ENCODE measurements at places on chromosomes 11 and 22. TPM values are rescaled to one million over a fixed set of nuclear protein-coding genes. Genes with fewer than 3 reads are reported as not detected.

The LRP4 gene
- 14.0 TPM for total RNA-seq

The MMP27 gene
- total RNA-seq = not detected

The SLC37A4 gene
- 19.3 TPM for total RNA-seq

The CBLIF gene
- total RNA-seq = not detected

The OR5B12 gene
- total RNA-seq = not detected

The KRTAP5-10 gene
- total RNA-seq = not detected

The INSC gene
- total RNA-seq = 0.96 TPM

The TSPAN18 gene
- total RNA-seq = 46.4 TPM

DNA sequence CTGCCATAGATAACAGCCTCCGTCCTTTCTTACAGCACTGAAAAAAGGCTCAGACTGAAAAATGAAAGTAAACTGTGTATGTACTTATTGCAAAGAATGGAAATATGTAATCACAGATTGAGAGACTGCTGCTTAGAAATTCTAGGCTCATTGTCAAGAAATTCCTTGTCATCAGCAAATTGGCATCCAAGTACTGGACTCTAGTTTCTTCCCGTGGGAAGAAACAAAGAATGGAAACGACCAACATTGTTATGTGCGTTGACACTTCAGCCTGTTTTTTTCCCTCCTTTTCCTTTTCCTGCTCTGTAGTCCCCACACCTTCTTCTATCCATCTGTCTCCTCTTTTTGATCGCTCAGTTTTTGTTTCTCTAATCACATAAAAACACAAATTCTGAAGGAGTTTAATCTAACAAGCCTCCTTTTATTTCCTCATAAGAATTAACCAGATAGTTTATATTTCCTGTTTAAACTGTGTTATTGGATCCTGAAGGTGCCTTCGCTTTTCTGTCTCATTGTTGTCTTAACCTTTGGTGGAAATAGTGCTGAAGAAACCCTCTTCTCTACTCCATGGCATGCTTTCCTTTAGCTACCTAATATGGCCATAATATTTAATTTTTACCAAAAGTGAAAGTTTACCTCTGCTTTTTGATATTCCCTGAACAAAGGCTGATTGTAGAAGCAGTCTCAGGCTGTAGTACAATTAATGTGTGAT, 20.0 kb upstream of the CASP12 start:
- peak overlapping the region; percentile 48 for H3K4me3 ChIP-seq
- no peaks in the 10 kb centered on the region for H3K36me3 ChIP-seq
- H3K27me3 ChIP-seq = no peaks in the 10 kb centered on the region
- no peak for DNase-seq

GRCh38 chr11:82872377-82873150, 27.7 kb downstream of the PRCP start:
- no peaks in the 10 kb centered on the region for H3K27me3 ChIP-seq
- H3K36me3 ChIP-seq = no peaks in the 10 kb centered on the region
- DNase-seq = no peak
- no peak overlapping the region for H3K27ac ChIP-seq
- H3K4me1 ChIP-seq = peaks cover 21% of the 10 kb centered on the region

DNA sequence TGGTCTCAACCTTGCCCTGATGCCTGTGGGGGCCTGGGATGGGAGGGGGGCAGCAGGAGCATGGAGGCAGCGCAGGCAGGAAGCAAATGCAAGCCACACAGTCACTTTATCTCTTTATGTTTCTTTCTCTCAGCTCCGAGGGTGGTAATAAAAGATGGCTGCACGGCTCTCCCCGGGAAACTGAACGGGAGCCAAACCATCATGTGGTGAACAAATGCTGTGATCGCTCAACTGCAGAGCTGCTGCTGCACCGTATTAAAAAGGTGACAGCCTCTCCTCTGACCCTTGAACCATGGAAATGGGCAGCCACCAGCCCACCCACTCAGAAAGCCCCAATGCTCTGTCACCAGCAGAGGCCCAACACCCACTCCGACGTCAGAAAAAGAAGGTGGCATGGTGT, 110.0 kb downstream of the TIMP3 start:
- DNase-seq = no peak
- H3K27me3 ChIP-seq = no peaks in the 10 kb centered on the region
- no peaks in the 10 kb centered on the region for H3K36me3 ChIP-seq

- H3K27me3 ChIP-seq = no peaks in the 10 kb centered on the region
- DNase-seq = no peak
- no peak overlapping the region for H3K4me3 ChIP-seq
- H3K36me3 ChIP-seq = no peaks in the 10 kb centered on the region
- no peak overlapping the region for H3K27ac ChIP-seq
- H3K4me1 ChIP-seq = no peaks in the 10 kb centered on the region
These were observed 95.9 kb downstream of the CCDC73 start for GRCh38 chr11:32698579-32698978.

DNA sequence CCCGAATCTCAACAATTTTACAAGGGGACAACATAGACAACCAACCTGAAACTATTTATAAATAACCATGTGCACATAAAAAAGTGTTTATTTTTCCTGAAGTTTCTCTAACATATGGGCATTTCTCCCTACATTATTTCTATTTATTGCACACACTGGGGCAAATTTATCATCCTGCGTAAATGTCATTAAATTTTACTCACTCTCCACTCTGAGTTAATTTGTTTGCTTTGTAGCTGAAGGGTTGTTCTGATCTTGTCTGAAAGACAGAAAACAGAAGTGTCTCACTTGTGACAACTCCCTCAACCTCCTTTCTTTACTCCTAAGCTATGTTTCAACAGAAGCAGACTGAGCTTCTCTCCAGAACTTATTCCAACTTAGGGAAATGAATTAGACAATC, 194.2 kb downstream of the HIPK3 start:
- no peak for DNase-seq
- H3K27me3 ChIP-seq = no peaks in the 10 kb centered on the region
- H3K4me1 ChIP-seq = no peaks in the 10 kb centered on the region
- no peaks in the 10 kb centered on the region for H3K36me3 ChIP-seq
- no peak overlapping the region for H3K27ac ChIP-seq

GRCh38 chr22:27669798-27670599, 131.6 kb downstream of the MN1 start:
- H3K4me3 ChIP-seq = no peak overlapping the region
- H3K36me3 ChIP-seq = no peaks in the 10 kb centered on the region
- H3K27me3 ChIP-seq = no peaks in the 10 kb centered on the region
- H3K27ac ChIP-seq = no peak overlapping the region

- H3K36me3 ChIP-seq = no peaks in the 10 kb centered on the region
- no peak for DNase-seq
- H3K27me3 ChIP-seq = peaks cover 5% of the 10 kb centered on the region
- H3K27ac ChIP-seq = no peak overlapping the region
- H3K4me3 ChIP-seq = no peak overlapping the region
These were observed 4.4 kb upstream of the FBXO3 start for GRCh38 chr11:33778675-33779074.

DNA sequence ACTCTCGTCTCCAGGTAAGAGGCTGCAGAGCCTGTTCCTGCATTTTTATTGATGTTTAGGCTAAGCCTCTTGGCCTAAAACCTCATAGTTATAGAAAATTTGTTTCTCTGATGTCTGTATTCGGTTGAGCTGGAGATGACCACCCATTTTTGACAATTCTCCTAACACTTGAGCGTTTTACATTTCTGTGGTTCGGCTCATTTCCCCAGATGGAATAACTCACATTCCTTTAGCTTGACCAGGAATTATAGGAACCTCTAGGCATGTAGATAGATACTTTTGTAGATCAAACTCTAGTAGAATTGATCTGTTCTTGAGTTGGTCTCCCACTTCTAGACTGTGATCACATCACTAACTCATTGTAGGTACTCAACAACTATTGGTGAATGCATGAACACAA, 172.6 kb upstream of the CADM1 start:
- H3K4me1 ChIP-seq = no peaks in the 10 kb centered on the region
- no peak for DNase-seq
- H3K27me3 ChIP-seq = no peaks in the 10 kb centered on the region
- no peak overlapping the region for H3K4me3 ChIP-seq
- no peaks in the 10 kb centered on the region for H3K36me3 ChIP-seq
- H3K27ac ChIP-seq = no peak overlapping the region

GRCh38 chr11:56968524-56968923, 20.2 kb upstream of the OR5AK2 start:
- H3K4me1 ChIP-seq = no peaks in the 10 kb centered on the region
- no peaks in the 10 kb centered on the region for H3K27me3 ChIP-seq
- no peaks in the 10 kb centered on the region for H3K36me3 ChIP-seq
- no peak overlapping the region for H3K4me3 ChIP-seq

GRCh38 chr22:22433770-22434169, 74.8 kb downstream of the ZNF280B start:
- H3K27ac ChIP-seq = no peak overlapping the region
- H3K4me1 ChIP-seq = no peaks in the 10 kb centered on the region
- peaks cover 33% of the 10 kb centered on the region for H3K27me3 ChIP-seq
- no peaks in the 10 kb centered on the region for H3K36me3 ChIP-seq
- DNase-seq = no peak
- H3K4me3 ChIP-seq = no peak overlapping the region

GRCh38 chr11:90192869-90193582, 29.8 kb downstream of the CHORDC1 start:
- no peaks in the 10 kb centered on the region for H3K27me3 ChIP-seq
- H3K36me3 ChIP-seq = peaks cover 4% of the 10 kb centered on the region
- no peak overlapping the region for H3K27ac ChIP-seq
- H3K4me1 ChIP-seq = no peaks in the 10 kb centered on the region
- DNase-seq = no peak

- DNase-seq = no peak
- peaks cover 20% of the 10 kb centered on the region for H3K4me1 ChIP-seq
- no peak overlapping the region for H3K4me3 ChIP-seq
- H3K27me3 ChIP-seq = no peaks in the 10 kb centered on the region
These were observed 16.0 kb downstream of the LRRC55 start for GRCh38 chr11:57197762-57198161.

GRCh38 chr11:115409691-115410220, 94.5 kb downstream of the CADM1 start:
- no peaks in the 10 kb centered on the region for H3K36me3 ChIP-seq
- DNase-seq = no peak
- H3K27me3 ChIP-seq = no peaks in the 10 kb centered on the region
- no peak overlapping the region for H3K27ac ChIP-seq
- no peak overlapping the region for H3K4me3 ChIP-seq

- no peaks in the 10 kb centered on the region for H3K36me3 ChIP-seq
- H3K4me3 ChIP-seq = peak overlapping the region; percentile 28
- H3K27me3 ChIP-seq = no peaks in the 10 kb centered on the region
- no peak overlapping the region for H3K27ac ChIP-seq
These were observed 195.3 kb downstream of the BRD1 start for GRCh38 chr22:49632199-49633009.

- no peaks in the 10 kb centered on the region for H3K27me3 ChIP-seq
- DNase-seq = no peak
- H3K4me1 ChIP-seq = no peaks in the 10 kb centered on the region
- H3K4me3 ChIP-seq = no peak overlapping the region
- no peak overlapping the region for H3K27ac ChIP-seq
These were observed 34.5 kb downstream of the GLB1L2 start for GRCh38 chr11:134366254-134366653.

- no peak for DNase-seq
- no peaks in the 10 kb centered on the region for H3K4me1 ChIP-seq
- no peaks in the 10 kb centered on the region for H3K27me3 ChIP-seq
- no peaks in the 10 kb centered on the region for H3K36me3 ChIP-seq
- no peak overlapping the region for H3K27ac ChIP-seq
These were observed 2314.9 kb downstream of the LRRC4C start for GRCh38 chr11:39144351-39145130.

DNA sequence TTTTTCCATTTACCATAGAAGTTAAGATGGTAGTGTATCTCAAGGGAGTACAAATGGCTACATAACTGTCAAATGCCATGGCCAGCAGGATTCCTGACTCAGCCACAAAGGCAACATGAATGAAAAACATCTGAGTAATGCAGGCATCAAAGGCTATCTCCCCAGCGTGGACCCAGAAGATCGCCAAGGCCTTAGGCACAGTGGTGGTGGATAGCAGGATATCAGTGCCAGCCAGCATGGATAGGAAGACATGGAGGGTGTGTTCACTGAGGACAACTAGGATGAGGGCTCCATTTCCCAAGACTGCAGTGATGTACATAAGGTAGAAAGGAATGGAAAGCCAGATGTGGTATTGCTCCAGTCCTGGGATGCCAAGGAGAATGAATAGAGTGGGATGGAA, 18.0 kb downstream of the OR52B2 start:
- no peaks in the 10 kb centered on the region for H3K4me1 ChIP-seq
- no peaks in the 10 kb centered on the region for H3K36me3 ChIP-seq
- H3K27ac ChIP-seq = no peak overlapping the region
- H3K4me3 ChIP-seq = no peak overlapping the region
- H3K27me3 ChIP-seq = no peaks in the 10 kb centered on the region

- H3K36me3 ChIP-seq = peaks cover 9% of the 10 kb centered on the region
- no peak overlapping the region for H3K4me3 ChIP-seq
- no peaks in the 10 kb centered on the region for H3K27me3 ChIP-seq
- no peak for DNase-seq
- H3K27ac ChIP-seq = no peak overlapping the region
- H3K4me1 ChIP-seq = no peaks in the 10 kb centered on the region
These were observed 39.9 kb downstream of the SERGEF start for GRCh38 chr11:17972987-17973386.

DNA sequence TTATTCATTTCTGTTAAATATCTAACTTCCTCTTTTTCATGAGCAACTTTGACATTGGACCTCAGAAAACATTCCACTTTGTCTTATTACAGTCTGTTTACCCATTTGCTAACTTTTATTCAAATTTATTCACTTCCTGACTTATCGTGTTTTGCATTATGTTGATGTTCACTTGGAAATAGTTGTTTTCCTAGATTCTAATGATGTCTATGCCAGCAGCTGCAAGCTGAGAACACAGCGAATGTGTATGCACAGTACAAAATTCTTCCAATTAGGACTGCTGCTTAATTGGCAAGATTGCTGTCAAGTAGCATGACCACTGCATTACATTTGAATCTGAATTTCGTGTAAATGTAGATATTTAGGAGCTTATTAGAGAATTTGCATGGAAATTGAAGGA, 61.5 kb upstream of the GRIA4 start:
- H3K4me3 ChIP-seq = no peak overlapping the region
- H3K27ac ChIP-seq = no peak overlapping the region
- no peaks in the 10 kb centered on the region for H3K4me1 ChIP-seq
- no peak for DNase-seq
- H3K36me3 ChIP-seq = no peaks in the 10 kb centered on the region

- no peak for DNase-seq
- no peaks in the 10 kb centered on the region for H3K36me3 ChIP-seq
- H3K27ac ChIP-seq = no peak overlapping the region
- no peaks in the 10 kb centered on the region for H3K27me3 ChIP-seq
These were observed 5.2 kb upstream of the ZP1 start for GRCh38 chr11:60862171-60862570.

DNA sequence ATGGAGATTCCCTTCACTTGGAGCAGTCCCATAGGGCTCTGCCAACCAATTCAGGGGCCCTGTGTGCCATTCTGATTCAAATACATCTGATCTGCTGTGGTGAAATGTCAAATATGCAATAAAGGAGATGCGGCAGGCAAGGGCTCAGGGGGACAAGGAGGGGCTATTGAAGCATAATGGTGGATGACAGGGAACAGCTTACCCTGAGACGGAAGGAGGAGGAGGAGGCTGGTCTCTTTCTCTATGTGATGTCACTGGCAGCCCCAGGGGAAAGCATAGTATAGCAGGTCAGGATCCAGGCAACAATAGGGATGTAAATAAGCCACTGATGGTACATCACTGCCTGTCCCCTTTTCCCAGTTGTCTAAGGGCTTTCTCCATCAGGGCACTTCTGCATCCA, 350.9 kb upstream of the SYN3 start:
- H3K36me3 ChIP-seq = no peaks in the 10 kb centered on the region
- no peaks in the 10 kb centered on the region for H3K27me3 ChIP-seq
- no peak overlapping the region for H3K27ac ChIP-seq
- no peak overlapping the region for H3K4me3 ChIP-seq
- no peaks in the 10 kb centered on the region for H3K4me1 ChIP-seq
- DNase-seq = no peak

All from upper lobe of right lung (tissue), 1 donor.